ENCODE measurements at places on chromosomes 4 and X.

DNA sequence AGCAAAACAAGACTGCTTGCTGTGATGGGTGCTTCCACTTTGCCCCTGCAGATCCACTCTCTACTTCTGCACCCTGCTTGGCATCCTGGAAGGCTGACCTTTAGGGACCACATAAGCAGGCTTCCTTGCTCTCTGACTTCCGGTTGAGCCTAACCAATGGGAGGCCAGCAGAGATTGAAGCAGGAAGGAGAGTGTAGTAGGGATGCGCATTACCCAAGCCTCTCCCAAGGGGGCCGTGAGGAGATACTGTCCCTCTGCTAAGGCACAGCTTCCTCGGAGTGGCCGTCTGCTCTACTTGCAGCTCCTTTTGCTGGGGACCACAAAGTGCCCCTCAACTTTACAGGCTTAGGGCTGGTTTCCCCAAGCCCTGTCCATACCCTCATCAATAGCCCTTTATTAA lies 624.3 kb upstream of the TENM3 start:
- DNase-seq, result no peak

DNA sequence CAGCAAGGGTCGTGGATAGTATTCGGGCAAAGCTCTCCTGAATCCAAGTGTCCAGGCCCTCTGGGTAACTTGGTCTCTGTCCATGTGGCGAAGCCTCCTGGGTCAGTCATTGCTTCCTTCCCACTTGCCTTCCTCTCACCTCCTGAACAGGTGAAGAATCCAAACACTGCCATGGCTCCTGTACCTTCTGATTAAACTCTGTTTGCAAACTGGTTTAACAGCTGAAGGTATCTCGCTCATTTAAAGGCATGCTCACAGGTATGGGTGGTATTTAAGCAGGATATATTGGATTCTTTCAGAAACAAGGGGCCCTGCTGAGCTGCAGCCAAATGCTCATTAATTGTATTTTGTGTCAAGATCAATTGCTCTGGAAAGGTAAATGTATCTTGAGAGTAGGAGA lies 28.2 kb downstream of the FHDC1 start:
- DNase-seq, result no peak

DNA sequence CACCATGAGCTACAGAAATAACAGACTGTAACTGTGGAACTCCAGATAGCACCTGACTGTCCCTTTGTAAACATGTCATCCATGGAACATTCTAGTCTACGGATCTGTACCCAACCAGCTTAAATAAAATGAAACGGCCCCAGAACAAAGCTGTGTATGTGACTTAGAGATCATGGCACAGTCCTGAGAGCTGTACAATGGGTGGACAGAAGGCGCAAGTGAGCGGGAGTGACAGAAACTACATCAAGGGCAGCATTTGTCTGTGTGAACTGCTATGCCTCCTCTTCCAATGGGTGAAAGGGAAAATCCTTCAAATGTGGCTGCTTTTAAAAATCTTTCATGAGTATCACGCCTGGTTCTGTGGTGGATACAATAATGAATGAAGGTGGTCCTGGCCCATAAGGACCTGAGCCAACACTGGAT lies 72.5 kb downstream of the FAT1 start:
- DNase-seq, result no peak

DNA sequence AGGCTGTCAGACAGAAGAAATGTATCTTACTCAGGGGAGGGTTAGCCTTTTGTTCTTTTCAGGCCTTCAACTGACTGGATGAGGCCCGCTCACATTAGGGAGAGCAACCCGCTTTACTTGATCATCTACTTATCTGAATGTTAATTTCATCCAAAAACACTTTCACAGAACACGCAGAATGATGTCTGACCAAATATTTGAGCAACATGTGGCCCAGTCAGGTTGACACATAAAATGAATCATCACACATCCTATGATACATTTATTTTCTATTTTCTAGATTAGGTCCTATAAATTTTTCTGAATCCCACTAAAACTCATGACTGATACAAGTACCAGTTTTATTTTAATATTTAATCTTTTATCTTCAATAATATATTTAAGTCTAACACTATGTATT lies 260.3 kb downstream of the IL15 start:
- DNase-seq, result no peak

DNA sequence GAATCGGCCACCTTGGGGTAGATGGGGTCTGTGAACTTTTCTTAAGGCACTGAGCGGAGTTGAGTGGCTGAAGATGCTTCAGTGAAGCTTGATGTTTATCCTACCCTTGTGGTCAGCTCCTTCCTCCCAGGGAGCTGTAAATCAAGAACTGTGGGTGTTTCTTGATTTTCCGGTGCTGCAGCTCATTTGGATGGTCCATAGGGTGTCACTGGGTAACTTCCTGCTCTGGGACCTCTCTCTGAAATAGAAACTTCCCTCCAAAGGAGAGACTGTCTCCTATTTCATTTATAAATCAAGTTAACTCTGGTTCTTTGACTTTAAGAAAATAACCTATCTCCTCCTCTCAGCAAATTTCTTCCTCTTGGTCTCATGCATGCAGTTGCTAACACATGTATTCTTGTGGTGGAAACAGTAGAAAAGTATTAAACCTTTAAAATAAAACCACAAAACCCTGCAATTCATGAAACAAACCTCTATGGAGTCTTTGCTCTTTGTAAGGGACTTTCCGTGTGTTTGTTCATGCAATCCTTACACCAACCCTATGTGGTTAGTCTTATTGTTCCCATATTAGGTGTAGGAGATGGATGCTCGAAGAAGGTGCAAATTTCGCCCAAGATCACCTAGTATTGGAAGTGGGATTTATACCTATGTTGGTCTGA lies 110.3 kb downstream of the SHROOM3 start:
- DNase-seq, result no peak

All from NCI-H446 (cell line).